ENCODE measurements at places on chromosomes 13 and 19.
A peak's percentile ranks its signal among the peaks of the same experiment; 100 is the strongest.

- no peak for DNase-seq
Observed at GRCh38 chr13:66794340-66795031, 435.6 kb downstream of the PCDH9 start.

DNA sequence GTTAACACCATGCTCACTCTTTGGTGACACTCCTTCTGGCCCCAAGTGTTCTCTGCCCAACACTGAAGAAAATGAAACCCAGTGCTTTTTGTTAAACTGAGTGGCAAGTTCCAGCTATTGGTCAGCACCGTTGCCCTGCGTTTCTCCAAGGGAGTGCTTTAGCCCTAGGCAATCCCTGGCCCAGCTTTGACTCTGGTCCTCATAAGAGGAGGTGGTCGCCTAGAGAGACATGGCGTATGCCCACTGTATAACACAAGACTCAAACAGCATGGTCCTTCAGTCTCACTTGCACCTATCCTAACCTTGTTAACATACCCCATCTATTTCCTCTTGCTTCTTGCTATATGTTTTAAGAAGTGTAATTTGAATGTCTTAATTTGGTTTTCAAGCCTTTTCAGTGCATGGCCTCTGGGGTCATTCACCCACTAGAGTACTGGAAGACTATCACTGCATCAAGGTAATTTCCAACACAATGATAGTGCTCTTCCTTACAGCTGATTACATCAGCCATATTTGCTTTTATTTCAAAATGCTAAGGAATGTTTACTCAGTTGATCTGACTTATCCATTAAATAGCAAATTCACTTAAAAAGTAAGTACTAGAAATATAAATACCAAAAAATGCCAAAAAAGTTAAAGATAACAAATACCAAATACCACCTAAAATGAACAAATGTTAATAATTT is 190.5 kb upstream of the SOX21 start:
- no peak for DNase-seq

DNA sequence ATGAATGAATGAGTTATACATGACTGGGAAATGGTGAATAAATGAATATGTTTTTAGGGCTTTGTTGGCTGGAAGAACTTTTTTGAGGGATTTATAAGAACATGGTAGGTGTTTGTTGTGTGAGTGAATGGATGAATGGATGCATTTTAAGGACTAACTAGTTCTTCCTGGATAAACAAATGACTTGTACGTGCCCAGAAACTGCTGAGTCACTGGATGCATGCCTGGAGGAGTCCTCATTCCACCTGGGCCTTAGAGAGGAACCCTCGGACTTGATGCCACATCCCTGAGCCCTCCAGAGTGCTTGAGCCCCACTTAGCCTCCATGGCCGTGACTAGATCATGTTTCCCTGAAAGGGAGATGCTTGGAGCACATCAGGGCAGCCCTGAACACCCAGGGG is 153.4 kb downstream of the DPF1 start:
- DNase-seq: peak; percentile 87

GRCh38 chr19:58543826-58544590 is at the start of gene TRIM28:
TRIM28 (plus strand) TSS chr19:58544064; CDS start chr19:58544758, 694 bp downstream.
- DNase-seq: no peak

GRCh38 chr13:112979406-112979902 is 10.4 kb downstream of the MCF2L start:
- no peak for DNase-seq

DNA sequence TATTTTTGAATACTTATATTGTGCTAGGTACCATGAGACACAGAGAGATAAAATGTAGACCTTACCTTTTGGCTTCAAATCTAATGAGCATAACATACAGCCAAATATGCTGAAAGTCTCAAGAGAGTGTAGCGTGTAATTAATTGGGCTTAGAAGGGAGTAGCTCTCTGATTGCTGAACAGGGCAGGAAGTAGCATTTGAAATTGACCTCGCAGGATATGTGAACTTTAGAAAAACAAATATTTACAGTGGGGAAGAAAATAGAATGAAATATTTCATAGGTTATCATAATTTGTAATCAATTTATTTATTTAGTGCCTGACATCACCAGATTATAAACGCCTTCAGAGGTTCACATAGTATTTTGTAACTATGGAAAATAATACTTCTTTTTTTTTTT is 327.1 kb downstream of the RFC3 start:
- DNase-seq: no peak

GRCh38 chr19:20926796-20927195 is 3.7 kb downstream of the ZNF85 start:
- no peak for DNase-seq

DNA sequence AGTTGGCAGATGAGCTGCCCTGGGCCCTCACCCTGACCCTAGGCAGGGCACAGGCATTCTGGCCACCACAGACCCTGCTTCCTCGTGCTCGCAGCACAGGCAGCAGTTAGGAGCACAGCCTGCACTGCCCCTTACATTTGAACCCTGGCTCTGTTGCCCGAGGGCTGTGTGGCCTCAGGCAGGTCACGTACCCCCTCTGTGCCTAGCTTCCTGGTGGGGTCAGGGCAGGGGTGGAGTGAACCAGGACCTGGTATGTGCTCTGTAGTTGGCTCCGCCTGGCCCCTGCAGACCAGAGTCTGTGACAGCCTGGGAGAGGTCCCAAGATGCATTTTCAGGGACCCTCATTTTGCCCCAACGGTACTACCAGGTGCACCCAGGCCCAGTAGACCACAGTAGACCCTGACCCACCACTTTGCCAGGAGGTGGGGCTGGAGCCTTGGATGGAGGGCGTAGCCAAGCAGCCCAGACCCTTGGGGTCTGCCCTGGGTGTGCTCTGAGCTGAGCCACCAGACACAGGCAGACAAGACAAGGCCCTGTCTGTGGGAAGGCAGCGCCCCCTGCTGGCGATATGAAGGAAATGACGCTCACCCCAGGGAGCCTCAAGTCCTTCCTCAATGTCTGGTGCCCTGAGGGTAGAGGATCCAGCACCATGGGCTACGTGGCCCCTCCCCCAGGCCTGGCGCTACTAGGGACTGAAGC is 9.1 kb downstream of the LYL1 start:
- peak; percentile 48 for DNase-seq

DNA sequence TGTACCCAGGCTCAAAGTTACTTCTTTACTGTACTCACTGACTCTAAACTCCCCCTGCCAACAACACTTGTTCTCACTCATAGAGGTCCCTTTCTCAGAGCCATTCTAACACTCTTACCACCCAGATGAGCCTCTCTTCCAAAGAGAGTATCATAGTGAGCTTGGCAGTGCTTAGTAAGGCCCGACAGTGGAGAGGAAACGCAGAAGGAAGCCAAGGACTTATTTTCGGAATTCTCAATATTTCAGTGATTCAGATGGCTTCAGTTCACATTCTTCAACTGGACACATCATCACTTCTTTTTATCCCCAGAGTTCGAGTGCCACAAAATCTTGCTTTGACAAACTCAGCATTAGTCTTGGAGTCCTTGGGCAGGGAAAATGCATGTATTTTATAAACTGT is 285.9 kb downstream of the DNAJC15 start:
- no peak for DNase-seq

- no peak for DNase-seq
Observed at GRCh38 chr19:43362745-43363144, 9.3 kb downstream of the CD177 start.

- DNase-seq: no peak
Observed at GRCh38 chr13:68813180-68813796, 1294.3 kb upstream of the ATXN8OS start.

DNA sequence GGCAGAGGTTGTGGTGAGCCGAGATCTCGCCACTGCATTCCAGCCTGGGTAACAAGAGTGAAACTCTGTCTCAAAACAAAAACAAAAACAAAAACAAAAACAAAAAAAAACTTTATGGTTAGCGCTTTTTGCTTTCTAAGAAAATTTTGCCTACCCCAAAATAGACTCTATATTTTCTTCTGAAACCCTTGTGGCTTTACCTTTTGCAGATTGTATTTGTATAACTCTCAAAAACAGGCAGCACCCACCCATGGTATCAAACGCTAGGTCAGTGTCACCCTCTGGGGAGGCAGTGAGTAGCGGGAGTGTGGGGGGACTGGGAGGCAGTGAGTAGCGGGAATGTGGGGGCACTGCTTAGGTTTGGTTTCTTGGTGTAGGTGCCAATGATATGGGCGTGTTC is 7.5 kb upstream of the SLC39A3 start:
- DNase-seq: no peak

DNA sequence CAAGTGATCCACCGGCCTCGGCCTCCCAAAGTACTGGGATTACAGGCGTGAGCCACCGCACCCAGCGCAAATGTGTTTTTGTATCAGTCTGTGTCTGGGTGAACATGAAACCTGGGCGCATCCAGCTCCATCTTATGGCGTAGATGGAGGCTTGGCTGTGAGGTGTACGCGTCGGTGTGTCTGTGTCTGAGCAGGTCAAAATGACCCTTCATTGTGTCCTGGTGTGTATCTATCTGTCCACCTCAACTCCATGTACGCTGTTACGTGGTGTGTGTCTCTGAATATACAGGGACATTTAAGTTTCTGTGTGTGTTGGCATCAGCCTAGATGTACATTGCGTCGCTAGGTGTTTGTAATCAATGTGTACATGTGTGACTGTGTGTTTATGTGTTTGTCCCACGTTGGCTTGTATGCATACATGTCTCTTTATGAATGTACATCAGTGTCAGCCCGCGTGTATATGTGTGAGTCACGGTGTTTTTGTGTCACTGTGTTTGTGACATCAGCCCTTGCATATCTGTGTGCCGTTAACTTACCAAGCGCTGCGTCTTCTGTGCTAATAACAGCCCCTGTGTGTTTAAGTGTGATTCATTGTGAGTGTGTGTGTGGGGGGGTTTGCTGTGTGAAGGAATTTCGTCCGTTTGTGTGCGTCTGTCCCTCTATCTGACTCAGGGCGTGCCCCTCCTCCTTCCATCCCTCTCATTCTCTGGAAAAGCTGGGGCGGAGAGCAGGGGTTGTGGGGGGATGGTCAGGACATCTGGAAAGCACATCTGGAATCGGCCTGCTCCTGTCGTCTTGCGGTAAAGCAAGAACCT is 6.4 kb downstream of the AXL start:
- no peak for DNase-seq

- DNase-seq: no peak
Observed at GRCh38 chr13:90943946-90944345, 403.5 kb upstream of the MIR17HG start.

DNA sequence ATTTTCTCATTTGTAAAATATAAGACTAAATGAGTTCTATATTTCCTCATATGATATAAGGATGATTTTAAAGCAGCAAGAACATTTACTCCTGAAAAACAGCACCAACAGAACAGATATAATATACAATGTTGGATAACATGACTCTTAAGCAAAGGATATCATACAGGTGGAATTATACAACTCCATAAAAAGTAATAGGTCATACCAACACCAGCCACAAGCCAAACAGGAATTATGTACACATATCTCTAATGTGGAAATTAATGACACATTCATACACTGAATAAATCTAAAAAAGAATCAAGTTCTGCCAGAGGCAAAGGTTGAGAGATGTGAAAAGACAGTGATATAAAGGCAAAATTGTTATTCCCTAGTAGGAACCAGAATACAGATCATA is 25.9 kb downstream of the INTS6 start:
- DNase-seq: no peak

- no peak for DNase-seq
Observed at GRCh38 chr19:58385891-58386575, 1.0 kb upstream of the RPS5 start.

Data from DMS79 (cell line).